ENCODE measurements at places on chromosomes 13 and 19.

DNA sequence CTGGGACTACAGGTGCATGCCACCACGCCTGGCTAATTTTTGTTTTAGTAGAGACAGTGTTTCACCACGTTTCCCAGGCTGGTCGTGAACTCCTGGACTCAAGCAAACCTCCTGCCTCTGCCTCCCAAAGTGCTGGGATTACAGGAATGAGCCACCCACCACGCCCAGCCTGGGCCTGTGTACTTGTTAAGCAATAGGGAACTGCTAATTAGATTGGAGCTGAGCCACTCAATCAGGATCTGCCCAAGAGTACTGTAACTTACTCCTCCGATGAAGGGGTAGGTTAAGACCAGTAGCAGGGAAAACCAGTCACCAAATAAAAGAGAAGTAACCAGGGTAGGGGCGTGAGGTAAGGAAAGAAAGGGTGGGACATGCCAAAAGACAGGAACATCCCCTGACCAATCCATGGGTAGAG lies 2.3 kb downstream of the DDX39A start:
- DNase-seq, result no peak

DNA sequence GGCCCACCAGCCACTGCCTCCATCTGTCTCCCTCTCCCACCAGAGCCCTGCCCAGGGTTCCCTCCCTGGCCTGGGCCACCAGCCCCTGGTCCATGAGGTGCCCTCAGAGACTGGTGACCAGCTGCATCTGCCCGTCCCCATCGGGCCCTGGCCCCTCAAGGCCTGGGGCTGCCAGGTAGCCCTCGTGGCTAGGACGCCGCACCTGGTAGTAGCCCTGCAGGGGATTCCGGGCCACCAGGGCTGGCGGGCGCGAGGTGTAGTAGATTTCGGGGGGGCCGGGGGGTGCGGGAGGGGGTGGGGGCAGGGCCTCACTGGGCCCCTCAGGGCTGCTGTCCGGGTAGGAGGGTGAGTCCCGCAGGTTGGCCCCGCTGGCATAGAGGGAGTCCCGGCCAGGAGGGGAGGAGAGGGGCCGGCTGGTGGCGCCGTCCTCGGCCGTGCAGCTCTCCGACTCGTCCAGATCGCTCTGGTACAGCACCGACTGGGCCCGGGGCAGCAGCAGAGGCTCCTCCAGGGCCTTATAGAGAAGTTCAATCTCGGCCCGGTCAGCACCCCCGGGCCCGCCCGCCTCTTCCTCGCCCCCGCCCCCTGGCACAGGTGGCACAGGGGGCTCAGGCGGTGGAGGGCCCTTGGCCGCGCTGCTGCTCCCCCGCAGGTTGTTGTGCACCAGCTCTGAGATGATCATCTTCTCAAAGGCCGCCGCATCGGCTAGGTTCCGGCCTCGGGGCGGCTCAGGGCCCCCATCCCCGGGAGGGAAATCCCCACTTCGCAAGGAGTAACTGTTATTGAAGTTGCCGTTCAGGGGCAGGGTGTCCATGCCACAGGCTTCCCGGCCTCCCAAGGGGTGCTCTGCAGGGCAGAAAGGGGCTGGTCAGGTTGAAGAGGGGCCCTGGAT lies 14.6 kb upstream of the ASF1B start:
- DNase-seq, result no peak

DNA sequence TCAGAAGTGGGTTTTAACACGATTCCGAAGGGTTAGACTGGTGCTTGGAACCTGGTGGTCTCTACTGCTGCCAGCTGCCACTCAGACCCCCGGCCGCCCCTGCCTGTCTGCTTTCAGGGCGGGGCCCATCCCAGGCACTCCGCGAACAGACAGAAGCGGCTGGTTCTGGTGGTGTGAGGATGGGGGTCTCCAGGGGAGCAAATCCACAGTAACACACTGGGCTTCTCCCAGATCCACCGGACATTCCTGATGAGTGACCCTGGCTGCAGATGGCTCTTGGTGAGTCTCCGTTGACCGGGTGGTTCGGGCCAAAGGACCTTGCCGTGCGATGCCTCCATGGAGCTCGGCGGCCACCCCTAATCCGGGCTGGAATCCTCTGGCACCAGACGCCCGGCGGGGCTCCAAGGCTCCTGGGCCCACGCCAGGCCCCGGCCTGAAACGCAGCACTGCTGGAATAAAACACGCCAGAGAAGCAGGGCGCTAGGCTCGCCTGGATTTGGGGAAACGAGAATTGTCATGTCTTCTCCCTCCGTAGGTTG lies 2.1 kb upstream of the PTBP1 start:
- no peak for DNase-seq

GRCh38 chr13:59398661-59399060 lies 765.1 kb downstream of the DIAPH3 start:
- DNase-seq, result no peak

- no peak for DNase-seq
These were observed 239.9 kb upstream of the TSHZ3 start for GRCh38 chr19:31589109-31589508.

- no peak for DNase-seq
These were observed at the start of gene ZNF541 for GRCh38 chr19:47573071-47574026. ZNF541 (minus strand) TSS chr19:47573148; CDS start chr19:47555856, 17,292 bp downstream.

DNA sequence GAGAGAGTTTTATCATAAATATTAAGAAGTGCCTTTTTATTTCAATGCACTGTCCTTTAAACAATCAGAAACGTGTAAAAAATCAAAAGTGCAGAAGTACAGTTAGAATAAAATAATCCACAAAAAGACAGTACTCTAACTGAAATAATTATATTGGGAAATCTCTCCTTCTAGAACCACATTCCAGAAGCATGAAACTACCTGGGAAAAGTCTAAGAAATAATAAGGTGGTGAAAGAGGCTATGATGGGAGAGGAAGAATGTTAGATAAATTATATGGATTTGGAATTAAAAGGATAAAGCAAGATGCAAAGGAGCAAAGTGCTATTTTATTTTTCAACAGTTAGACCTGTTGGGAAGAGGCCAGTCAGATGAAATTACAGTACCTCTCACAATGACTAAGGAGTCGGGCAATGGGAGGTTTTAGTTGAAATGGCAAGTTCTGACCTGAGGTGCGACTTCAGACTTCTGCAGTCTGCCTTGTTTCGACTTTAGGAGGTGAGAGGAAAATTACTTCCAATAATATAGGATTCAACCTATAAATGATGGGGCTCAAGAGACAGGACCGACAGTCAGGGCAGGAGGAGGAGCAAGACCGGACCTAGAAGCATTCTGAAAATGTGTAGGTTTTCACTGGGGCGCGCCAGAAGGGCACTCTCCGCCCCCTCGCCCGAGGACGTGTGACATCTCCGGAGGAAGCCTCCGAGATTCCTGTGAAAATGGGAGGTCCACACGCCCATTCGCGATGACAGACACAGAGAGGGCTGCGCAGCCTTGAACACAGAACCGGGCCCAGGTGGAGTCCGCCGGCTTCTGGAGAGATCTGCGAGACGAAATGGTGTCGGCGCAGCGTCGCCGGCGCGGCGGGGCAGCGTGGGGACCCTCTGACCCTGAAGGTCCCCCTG lies 717 bp downstream of the SPRYD7 start:
- peak; percentile 32 for DNase-seq

DNA sequence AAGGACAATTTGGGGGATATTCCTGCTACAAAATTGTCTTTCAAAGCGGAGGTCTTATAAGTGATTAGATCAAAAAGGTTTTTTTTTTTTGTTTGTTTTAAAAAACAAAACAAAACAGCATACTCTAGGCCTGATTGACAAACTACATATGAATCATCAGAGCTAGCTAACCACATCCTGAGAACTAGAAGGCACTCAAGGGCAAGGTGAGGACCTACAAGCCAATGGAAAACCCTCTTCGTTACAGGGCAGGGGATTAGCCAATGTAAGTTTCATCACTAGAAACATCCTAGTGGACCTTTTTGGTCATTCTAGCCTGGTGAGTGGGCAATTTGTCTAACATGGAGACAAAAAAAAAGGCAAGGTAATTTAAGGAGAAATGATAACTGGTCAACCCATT lies 428.6 kb downstream of the RFC3 start:
- DNase-seq, result no peak

DNA sequence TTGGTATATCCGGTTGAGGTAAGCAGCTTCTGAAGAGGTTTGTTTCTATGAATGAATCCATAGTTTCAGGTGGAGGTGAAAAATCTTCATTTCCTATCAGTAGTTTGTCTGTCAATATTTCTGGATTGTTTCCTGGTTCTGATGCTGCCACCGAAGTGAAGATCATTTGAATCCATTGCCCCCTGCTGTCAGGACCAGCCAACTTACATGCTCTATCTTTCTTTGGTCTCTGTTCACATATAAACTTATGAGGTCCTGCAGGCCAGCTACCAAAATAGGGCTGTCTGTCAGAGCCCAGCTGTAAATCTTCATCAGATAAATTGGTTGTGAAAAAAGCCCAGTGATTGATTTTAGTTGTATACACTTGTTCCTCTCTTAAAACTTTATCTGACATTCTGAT lies 15.2 kb upstream of the N4BP2L1 start:
- DNase-seq, result no peak

DNA sequence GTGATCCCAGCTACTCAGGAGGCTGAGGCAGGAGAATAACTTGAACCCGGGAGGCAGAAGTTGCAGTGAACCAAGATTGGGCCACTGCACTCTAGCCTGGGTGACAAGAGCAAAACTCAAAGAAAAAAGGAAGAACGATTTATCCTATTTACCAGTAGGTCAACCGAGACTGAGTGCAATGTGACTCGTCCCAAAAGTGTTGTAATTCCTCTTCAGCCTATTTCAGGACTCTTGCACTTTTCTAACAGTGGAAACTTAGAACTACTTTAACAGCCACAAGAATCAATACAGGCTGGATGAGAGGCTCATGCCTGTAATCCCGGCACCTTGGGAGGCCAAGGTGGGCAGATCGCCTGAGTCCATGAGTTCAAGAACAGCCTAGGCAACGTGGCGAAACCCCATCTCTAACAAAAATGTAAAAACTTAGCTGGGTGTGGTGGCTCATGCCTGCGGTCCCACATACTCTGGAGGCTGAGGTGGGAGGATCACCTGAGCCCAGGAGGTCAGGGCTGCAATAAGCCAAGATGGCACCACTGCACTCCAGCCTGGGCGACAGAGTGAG lies 4.3 kb upstream of the NR1H2 start:
- no peak for DNase-seq

- DNase-seq, result no peak
These were observed 776 bp upstream of the LENG1 start for GRCh38 chr19:54160182-54160811.

DNA sequence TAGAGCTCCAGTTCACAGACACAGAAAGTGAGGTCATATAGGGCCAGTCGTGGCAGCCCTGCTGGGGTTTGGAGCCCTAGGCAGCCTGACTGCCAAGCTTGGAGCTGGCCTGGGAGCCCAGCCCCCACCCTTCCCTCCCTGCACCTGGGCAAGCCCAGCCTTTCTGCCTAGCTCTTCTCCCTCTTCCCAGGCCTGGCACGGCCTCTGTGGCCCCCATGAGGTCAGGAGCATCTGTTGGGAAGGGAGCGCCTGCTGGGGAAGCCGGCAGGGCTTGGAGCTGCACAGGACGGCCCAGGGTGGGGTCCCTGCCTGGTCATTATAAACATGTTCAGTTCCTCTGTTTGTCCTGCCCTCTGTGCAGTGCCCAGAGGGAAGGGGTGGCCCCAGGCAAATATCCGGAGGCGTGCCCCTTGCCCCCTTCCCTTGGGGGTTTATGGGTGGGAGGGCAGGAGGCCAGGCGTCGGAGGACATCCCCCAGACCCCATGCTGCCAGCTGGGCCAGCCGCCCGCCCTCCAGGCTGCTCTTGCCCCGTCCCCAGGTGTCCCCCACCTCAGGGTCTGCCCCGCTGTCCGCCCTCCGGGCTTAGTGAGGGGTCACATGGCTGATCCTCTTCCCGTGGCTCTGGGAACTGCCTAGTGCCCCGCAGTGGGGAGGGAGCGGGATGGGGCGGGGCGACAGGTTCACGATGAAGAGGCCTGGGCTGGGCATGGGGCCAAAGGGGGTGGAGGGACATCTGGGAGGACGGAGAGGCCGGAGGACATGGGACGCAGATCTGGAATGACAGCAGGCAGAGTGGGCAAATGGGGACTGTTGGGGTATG lies 30.0 kb upstream of the NCCRP1 start:
- DNase-seq, result peak; percentile 42

GRCh38 chr13:39353988-39354387 lies 249.0 kb downstream of the LHFPL6 start:
- DNase-seq, result no peak

DNA sequence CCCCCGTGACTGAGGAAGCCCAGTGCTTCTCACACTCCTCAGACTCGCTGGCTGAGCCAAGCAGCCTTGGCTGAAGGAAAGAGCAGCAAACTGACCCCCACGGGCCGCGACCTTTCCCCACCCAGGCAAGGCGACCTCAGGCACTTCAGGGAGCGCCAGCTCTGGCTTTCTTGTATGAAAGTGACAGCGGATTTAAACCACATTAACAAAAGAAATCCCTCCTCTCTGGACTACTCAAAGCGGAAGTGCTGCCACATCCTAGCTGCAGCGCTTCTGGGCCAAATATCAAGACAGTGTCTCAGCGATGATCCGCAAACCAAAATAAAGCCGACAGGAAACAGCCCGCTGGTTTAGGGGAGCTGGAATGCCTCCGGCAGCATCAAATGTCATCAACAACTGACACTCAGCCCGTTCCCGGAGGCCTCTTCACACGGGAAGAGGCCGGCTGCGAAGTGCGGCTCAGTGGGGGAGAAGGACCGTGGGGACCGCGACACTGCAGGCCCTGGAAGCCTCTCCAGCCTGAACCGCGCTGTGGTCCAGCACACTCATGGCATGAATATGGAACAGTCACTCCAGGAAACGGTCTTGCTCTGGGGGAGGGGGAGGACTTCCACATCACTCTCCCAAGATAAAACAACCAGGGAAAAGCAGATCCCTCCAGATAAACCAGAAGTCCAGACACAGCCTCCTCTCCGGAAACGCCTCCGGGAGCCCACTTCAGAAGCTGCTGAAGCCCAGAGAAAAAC lies 1.4 kb downstream of the RASA3 start:
- peak; percentile 47 for DNase-seq

- DNase-seq, result no peak
These were observed 494.9 kb downstream of the FOXO1 start for GRCh38 chr13:40171566-40171965.

GRCh38 chr13:41408121-41408520 lies 49.2 kb upstream of the RGCC start:
- no peak for DNase-seq

DNA sequence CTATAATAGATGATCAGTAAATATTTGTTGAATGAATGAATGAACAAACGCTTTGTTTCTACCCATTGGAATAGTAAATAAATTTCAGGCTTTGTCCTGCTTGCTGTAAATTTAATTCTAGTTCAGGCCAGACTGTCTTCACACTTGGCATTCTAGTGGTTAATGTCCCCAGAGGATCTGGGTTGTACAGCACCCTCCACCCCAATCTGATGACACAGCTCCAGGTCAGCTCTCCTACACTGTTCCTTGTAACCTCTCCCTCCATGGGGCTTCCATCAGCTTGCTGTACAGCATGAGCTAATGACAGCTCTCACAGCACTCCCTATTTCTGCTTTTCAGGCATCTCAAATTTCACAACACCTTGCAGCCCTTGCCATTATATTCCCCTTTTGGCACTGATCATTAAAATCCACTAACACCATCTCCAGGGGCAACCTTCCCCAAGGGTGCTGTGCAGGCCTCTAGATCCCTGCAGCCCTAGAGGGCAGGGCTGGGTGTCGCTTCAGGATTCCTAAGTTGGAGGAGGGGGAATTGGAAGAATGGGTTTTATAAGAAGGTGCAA lies 12.7 kb upstream of the KL start:
- no peak for DNase-seq

GRCh38 chr19:45641274-45642105 lies 2.3 kb upstream of the EML2 start:
- peak; percentile 78 for DNase-seq

- DNase-seq, result no peak
These were observed 267.6 kb downstream of the PCDH17 start for GRCh38 chr13:57899096-57899495.
